Left kidney (tissue), 8 donors: ENCODE measurements at places on chromosomes 12 and 14.

DNA sequence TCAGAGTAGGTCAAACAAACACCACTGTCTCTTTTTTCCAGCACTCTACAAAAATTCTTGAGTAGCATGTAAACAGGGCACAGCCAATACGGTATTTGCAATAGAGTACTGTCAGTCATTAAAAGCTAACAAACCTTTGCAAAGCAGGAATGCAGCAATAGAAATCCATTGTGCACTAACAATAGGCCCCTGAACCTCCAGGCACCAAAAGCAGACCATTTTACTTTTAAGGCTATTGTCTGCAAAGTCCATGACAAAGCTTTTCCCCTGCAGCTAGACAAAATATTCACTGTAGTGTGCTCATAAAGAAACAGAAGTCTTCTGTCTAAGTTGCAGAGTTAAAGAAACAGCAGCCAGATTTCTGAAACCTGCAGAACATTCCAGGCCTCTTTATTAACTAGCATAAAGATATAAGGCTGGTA lies 191.9 kb downstream of the SOX5 start:
- DNase-seq = no peak

GRCh38 chr12:74535536-74535935 lies 2.1 kb upstream of the ATXN7L3B start:
- DNase-seq = no peak

DNA sequence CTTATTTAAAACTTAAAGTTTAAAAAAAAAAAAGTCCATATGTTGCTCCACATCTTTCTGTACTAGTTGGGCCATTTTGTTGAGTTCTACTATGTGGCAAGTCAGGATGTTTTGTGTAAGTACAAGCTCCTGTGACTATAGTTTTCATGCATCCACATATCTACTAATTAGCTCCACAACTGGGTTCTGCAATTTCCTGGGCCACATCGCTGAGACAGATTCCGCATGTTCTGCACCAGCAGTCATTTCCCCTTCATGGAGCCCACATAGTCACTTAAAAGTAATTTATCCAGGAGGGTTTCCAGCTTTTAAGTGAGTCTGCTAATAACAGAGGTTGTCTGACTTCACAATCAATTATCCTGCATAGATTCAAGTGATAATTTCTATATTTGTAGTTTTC lies 461.4 kb downstream of the ZFP36L1 start:
- no peak for DNase-seq

DNA sequence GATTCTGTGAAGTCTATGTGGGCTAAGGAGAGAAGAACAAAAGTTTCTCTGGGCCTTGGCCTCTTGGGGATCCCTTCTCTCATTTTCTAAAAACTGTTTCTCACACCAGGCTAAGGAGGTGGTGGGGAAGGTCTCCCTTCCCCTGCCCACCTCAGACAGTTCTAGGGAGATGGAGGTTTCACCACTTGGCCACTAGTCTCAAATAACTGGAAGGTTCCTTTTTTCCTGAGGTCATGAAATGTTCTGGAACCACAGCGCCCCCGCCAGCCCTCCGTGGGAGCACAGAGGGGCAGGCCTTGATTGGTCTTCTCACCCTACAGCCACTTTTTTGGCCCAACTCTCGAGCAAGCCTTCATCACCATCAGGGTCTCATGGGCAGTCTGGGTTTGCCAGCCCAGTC lies 12.6 kb downstream of the C12orf43 start:
- DNase-seq = no peak

DNA sequence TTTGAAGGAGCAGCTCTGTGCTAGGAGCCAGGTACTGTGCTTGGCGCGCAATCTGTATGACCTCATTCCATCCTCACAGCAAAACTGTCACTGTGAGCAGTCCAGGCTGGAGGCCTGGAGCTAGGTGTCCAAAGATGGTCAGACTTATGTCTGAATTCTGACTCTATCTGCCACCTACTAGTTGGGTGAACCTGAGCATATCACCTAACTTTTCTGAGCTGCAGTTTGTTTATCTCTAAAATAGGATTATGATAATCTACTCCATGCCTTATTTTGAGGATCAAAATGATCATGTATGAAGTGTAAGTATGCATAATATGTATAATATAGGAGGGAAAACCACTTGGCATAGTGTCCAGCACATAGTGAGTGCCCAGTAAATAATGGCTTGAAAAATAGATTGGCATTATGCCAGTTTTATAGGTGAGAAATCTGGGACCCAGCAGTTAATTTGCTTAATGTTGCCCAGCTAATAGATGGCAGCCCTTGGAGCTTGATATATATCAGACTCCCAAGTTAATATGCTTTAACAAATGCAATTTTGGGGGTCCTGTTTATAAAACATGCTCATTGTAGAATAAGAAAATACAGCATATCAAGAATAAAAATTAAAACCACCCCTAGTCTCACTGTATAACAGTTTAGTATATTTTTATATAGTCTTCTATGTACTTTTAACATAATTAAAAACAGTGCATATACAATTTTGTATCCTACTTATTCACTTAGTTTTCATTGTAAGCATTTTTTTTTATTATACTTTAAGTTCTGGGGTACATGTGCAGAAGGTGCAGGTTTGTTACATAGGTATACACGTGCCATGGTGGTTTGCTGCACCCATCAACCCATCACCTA lies 4.5 kb upstream of the JPH4 start:
- DNase-seq = no peak

DNA sequence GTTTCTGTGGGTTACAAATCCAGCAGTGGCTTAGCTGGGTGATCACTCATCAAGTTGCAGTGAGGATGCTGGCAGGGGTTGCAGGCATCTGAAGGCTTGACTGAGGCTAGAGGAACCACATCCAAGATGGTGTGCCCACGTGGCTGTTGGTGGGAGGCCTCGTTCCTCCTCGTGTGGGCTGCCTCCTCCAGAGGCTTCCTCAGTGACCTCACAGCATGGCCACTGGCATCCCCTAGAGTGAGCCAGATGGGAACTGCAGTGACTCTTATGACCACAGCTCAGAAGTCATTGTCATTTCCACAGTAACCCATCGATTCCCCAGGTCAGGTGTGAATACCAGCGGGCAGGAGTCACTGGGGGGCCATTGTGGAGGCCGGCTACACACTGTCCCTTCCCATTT lies 17.8 kb downstream of the AACS start:
- DNase-seq = no peak

GRCh38 chr14:93005838-93006237 lies 82.9 kb downstream of the CHGA start:
- DNase-seq = no peak
